ENCODE measurements at places on chromosomes 4 and X. TPM values are rescaled to one million over a fixed set of nuclear protein-coding genes. Genes with fewer than 3 reads are reported as not detected.
A peak's percentile ranks its signal among the peaks of the same experiment; 100 is the strongest.

GRCh38 chr4:2051086-2051485 lies 8.0 kb upstream of the NAT8L start:
- DNase-seq = no peak

DNA sequence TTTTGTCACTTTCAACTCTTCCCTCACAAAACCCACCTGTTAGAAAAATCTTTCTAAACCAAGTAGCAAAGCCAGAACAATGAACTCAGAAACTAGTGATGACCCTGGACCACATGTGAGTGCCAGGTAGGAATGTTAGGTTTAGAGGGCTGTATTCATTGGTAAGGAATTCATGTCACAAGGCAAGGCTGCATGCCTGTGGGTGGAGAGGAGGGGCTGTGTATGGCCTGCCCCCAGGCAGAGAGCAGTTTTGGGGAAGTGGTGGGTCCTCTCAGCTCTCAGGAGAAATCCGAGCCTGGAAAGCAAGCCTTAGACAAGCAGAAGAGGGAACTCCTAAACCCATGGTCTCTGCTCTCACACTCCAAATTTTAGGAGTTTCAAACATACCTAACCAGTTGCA lies 2.4 kb downstream of the RNF175 start:
- DNase-seq = no peak

Gene CDS1
- total RNA-seq = not detected

DNA sequence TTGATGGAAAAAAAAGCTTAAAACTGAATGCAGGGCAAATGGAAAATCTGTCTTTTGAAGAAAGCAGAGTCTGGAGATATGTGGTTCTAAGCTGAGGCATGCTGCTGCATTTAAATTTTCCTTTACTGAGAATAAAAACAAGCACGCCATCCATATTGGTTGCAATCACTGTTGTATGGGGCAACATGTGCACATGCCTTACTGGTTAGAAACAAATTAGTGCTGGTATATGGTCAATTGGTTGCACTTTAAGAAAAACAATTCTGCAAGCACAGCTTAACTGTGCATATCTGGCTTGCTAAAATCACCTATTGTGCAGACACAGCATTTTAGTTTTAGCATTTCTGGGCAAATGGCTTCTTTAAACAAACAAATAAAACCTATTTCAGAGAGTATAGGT lies 239.1 kb downstream of the NDST4 start:
- no peak for DNase-seq

DNA sequence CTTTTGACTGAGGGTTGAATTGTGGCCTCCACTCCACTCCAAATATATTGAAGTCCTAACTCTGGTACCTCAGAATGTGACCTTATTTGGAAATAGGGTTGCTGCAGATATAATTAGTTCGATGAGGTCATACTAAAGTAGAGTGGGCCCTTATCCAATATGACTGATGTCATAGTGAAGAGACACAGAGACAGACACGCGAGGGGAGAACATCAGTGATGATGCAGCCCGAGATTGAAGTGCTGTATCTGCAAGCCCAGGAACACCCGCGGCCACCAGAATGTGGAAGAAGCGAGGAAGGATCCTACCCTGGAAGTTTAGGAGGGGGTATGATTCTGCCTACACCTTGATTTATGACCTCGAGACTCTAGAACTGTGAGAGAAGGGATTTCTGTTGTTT lies 279.0 kb downstream of the ANKRD50 start:
- no peak for DNase-seq

- peak; percentile 47 for DNase-seq
These were observed at the start of gene RAB9B for GRCh38 chrX:103831803-103832544. RAB9B (minus strand) TSS chrX:103832257; CDS start chrX:103825784, 6,473 bp downstream.

Gene PAPSS1
- 34.2 TPM for total RNA-seq

GRCh38 chrX:67555578-67556203 lies 11.9 kb downstream of the AR start:
- DNase-seq = no peak

Gene RTL3
- not detected for total RNA-seq

Gene FAAH2
- 3.1 TPM for total RNA-seq

Measured in activated B cell treated with CpG ODN at 0.5 μM for 24 hours (primary cell).